ENCODE measurements at places on chromosomes 4 and X.

DNA sequence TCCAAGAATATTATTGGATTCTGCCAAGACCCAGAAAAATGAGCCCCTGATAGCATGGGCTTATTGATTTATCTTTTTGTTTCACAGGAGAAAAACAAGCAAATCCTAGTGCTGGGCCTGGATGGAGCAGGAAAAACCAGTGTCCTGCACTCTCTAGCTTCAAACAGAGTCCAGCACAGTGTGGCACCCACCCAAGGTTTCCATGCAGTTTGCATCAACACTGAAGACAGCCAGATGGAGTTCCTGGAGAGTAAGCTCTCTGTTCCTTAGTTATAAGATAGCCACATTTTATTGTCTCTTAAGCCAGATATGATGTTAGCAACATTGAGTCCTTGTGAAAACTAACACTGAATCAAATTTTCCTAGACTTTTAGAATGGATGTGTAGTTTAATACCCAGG is 5.5 kb downstream of the ARL9 start:
- DNase-seq, result no peak

GRCh38 chr4:80454040-80454439 is 118.5 kb downstream of the CFAP299 start:
- no peak for DNase-seq

GRCh38 chrX:27964432-27964831 is 16.8 kb downstream of the DCAF8L1 start:
- no peak for DNase-seq

DNA sequence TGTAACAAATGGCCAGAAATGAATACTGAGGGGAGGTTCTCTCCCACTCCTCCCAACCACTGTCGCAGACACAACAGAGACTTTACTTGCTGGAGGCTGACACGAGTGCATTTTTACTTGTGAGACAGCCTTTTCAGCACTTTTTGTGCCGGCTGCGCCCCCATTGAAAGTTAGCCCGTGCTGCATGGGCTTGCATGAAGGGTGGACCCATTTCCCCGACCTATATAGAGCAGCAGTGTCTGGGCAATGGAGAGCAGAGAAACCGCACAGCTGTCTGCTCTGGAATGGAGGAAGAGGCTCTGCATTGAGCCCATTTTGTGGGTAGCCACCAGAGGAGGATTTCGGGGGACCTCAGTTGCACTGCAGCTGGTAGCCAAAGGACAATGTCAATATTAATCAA is 208.8 kb downstream of the UGT8 start:
- DNase-seq, result no peak

DNA sequence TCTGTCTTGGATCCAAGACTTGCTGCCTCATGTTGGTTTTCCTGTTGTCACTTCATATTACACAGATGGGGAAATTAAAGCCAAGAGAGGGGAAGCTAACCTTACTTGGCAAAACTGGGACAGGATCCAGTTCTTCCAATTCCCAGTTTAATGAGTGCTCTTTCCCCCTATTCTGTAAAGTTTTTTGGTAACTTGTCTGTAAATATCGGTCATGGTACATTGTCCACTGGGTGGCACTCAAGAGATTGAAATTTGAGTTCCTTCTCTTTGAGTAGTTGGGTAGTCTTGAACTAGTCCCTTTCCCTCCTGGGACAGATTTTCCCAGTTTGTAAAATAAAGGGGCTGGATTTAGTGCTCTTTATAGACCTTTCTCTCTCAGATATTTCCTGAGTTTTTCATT is 12.4 kb upstream of the EOLA2 start:
- DNase-seq, result peak; percentile 14

DNA sequence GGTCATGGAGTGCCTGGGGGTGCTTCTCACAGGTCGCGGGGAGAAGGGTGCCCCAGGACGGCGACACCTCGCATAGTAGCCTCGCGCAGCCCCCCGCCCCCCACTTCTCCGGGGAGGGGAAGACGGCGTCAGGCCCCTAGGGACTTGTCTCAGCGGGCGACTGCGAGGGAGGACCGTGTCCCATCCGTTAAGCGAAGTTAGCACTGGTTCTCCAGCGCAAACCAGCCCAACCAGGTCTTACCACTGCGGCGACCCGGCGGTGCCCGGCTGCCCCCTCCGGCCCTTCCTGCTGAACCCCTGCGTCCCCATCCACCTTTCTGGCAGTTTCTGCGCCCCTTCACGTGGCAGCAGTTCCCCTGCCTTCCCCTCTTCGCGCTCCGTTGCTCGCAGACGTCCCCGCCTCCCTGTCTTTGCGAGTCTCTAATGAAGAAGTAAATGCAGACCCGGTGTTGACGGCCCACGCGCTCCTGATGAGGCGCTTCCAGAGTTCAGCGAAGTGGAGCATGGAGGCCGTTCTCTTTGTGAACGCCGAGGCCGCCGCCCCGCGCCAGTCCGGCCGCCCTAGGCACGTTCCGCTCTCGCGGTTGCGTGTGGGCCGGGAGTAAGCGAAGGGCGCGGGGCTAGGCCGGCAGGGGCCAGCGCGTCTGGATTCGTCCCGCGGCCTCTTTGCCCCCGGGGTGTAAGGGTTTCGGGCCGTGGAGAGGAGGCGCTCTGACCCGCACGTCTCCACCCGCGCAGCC is 3.0 kb downstream of the SLIT2 start:
- no peak for DNase-seq

GRCh38 chr4:174749091-174749490 is 80.0 kb downstream of the GLRA3 start:
- DNase-seq, result no peak

DNA sequence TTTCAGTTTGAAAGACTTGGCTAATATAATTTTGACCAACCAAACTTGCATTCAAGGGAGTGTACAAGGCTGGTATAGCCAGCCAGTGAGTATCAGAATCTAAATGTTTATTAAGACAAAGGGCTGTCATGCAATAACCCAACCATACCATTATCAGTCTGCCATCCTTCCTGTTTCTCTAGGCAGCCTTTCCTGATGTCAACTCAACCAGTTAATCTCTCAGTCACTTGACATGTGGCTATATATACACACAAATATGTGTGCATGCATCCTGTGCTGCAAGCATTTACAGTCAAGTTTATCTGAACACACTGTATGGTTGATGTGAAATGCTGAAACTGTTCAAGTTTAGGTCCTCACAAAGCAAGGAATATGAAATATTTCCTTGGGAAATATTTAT is 17.2 kb downstream of the BTK start:
- no peak for DNase-seq

DNA sequence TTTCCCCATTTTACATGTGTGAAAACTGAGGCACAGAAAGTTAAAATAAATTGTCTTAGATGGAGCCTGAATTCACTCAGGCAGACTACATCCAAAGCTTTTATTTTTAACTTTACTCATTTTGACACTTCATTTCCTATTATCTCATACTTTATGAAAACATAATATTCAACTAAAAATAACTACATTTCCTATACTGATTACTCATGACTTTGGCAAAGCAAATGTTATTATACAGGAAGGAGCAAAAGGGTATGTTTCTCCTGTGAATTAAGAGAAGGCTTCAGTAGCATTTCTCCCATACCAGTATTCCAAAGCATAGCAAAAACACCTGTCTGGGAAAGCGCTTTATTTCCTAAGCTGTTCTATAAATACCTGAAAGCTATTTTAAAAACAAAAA is 178.6 kb downstream of the ADAMTS3 start:
- no peak for DNase-seq

GRCh38 chr4:77917075-77917474 is 54.4 kb downstream of the MRPL1 start:
- no peak for DNase-seq

GRCh38 chr4:123652476-123652875 is 255.9 kb downstream of the SPRY1 start:
- DNase-seq, result no peak

- DNase-seq, result no peak
Measured at GRCh38 chrX:69289046-69289792, 124.0 kb upstream of the PJA1 start.

DNA sequence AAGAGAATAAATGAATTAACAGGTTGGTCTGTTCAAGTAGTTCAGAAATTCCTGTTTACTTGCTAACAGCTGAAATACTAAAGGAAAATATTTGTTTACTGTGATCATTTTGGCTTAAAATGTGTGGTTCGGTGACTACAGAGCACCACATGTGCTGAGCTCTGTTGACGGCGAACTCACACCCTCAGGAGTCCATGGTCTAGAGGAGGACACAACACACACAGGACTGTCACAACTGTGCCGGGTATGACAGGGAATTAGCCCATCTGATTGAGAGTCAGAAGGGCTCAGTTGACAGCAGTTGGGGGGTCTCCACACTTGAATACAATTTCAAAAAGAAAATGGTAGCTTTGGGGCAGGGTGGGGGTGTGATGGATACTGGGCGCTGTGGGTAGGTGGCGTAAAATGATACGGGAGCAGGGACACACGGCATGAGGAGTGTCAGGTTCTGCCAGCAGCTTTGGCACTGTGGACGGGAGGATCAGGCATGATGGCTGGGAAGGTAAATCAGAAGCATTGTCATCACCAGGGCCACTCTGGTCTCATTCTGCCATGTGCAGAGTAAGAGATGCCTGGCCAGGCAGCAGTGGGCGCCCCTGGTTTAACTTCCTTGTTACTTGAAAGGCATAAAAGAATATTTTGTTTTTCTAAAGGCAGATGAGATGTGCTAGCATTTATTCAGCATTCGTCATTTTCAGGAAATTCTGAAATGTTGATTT is 33.3 kb downstream of the CLDN22 start:
- DNase-seq, result no peak

- no peak for DNase-seq
Measured at GRCh38 chrX:652341-652741, 21.8 kb downstream of the SHOX start.

GRCh38 chr4:78571804-78572203 is 20.2 kb downstream of the ANXA3 start:
- DNase-seq, result no peak

- DNase-seq, result peak; percentile 61
Measured at GRCh38 chrX:129772796-129773431, 6.8 kb upstream of the SASH3 start.

DNA sequence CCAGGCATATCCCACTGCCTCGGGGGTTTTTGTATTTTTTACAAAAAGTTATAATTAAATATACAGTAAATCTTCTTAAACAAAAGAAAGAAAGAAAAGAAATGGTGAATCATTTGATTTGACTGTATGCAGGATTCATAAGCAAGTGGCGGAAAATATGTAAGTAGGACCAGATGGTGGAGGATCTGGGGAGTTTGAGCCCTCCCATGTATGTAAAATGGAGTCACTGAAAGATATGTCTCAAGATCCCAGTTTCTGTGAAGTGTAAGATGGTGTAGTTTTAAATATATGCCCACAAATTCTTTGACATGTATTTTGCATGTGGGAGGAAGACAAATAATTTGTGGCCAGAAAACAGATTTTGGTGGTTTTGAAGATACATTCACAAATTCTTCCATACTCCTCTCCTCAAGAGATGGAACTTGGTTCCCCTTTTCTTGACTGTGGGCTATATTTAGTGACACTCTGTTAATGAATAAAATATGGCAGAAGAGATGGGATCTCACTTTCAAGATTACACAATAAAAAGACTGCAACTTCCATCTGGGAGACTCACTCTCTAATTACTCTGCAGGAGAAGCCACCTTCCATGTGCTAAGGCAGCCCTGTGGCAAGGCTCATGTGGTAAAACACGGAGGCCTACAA is 133.6 kb upstream of the S100G start:
- DNase-seq, result no peak

GRCh38 chrX:37083880-37084279 is 75.7 kb downstream of the FAM47C start:
- no peak for DNase-seq

DNA sequence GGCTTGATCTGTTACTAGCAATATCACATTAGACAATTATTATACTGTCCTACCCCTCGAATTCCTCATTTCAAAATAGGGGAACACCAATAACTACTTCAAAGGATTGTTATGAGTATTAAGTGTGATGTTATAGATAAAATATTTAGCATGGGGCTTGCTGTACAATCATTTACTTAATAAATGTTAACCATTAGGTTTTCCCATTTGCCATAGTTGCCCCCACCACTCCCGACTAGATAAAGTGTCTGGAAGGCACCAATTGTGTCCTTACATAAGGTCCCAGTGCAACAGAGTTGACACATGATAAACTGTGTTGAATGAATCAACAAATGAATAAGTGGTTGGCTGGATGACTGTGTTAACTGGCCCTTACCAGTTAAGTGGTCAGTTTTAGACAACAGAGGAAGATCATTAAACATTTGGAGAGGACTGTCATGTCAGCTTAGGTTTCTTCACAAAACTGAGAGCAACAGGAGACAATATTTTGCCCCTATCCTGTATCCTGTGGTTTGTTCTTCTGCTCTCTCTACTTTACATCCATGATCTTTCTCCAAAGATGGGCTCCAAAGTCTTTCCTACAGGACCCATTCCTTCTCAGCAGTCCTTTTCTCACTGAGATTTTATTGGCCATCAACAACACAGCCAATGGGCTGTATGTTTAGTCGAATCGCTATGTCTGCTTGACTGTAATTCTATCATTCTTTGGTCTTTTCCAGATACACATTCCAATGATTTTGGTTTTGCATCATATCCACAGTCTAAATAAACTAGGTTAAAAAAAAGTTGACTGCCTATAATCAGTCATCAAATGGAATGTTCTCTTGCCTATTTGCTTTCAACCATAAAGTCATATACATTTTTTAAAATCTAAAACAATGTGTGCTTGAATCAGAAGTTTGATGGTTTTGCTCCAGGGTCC is 74.4 kb downstream of the RNF150 start:
- no peak for DNase-seq

DNA sequence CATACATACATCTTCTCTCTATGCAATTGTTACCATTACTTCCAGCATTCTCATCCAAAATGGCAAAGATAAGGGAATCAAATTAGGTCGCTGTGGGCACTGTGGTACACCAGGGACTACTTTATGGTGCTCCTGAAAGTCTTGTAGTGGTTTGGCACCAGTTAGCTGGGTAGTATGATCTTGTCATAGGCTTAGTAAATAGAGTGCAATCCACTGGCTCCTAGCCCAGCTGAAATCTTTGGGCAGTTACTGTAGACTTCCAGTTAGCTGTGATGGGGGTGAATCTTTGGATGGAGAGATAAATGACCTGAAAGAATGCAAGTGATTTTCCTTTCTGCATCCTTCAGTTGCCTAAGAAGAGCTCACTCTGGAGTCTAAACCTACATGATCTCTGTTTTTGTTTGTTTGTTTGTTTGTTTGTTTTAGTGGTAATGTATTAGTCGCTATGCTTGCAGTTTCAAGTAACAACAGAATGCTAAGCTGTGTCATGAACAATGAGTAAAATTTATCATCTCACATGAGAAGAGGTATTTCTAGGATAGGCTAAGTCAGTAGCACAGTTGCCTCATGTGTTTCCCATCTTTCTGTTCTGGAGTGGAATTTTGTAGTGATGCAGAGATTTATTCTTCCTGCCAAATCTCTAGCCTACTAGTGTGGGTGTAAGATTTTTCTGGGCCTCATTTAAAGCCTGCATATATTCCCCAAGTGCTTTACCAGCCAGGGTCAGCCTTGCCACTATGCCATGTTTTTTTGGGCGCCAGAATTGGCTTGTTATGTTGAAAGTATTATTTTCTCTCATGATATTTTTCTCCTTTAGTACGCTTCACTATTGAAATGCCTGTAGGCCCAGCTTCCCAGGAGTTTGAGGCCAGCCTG is 24.2 kb downstream of the HERC3 start:
- DNase-seq, result no peak

- DNase-seq, result peak; percentile 63
Measured at GRCh38 chr4:139560406-139561104, 4.5 kb upstream of the SETD7 start.

GRCh38 chrX:124426288-124427169 is 80.2 kb downstream of the SH2D1A start:
- DNase-seq, result no peak

Measured in CD4-positive, alpha-beta T cell treated with Interleukin-12 subunit alpha and Interleukin-12 subunit beta, for 1 hour (primary cell).